ENCODE measurements at places on chromosomes 16 and 17.

GRCh38 chr16:29807426-29808218 is 1.3 kb downstream of the MAZ start:
- peak; percentile 96 for DNase-seq

- no peak for DNase-seq
Observed at GRCh38 chr16:81997738-81998137, 13.5 kb downstream of the SDR42E1 start.

GRCh38 chr17:77916703-77917481 is 41.6 kb upstream of the TNRC6C start:
- no peak for DNase-seq

DNA sequence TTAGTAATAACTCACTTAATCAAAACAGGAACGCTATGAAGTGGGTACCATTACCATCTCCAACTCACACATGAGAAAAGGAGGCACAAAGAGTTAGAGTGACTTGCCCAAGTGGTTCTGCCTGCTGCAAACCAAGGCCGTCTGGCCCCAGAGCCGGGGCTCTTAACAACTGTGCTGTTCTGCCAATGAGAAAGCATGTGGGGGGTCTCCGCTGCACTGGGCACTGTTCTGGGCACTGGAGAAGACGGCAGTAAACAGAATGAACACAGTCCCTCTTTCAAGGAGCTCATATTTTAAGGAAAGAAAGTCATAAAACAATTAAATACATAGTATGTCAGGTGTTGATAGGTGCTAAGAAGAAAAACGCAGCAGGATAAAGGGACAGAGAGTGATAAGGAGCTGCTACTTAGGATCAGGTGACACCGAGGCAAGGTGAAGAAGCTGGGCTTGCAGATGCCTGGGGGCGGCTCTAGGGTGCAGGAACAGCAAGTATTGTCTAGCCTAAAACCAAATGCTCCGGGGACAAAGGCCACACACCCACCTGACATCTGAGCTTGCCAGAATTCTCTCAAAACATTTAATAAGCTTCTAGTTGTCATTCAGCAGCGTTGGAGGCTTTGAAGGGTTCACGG is 6.5 kb downstream of the STX8 start:
- DNase-seq, result no peak
